ENCODE measurements at places on chromosomes 2 and 18.

DNA sequence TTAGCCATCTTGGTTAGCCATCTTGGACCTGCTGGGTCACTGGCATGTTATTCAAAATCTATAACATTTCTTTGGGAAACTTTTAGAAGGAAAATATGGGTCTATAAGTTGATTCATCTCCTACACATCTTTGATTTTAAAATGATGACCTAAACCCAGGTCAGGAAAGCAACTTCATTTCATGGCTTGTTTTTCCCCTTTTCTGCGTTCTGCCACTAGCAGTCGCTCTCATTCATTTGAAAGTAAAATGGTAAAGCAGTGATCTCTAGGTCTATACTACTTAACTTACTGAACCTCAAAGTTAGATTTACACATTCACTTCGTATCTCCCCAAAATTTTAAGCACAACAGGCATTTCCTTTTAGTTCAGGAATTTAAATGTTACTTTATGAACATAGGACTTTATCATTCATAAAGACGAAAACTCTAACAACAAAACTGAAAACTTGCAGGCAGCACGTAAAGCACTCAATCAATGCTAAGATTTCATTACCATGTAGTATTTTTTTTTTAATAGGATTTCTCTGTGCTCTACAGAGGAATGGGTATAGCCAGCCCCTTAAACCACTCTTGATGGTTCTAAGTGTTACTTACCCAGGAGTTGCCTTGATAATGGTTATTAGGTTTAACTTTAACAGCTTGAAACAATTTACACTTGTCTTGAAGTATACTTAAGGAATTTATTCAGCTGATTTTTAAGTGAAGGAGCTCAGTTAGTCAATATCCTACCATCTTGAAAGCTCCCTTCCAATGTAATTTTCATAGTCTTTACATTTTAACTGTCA is 62.5 kb downstream of the GORASP2 start:
- DNase-seq: no peak

- no peak for DNase-seq
Observed at GRCh38 chr2:168424112-168424951, 31.7 kb upstream of the CERS6 start.

- no peak for DNase-seq
Observed at GRCh38 chr2:61520261-61520660, 17.9 kb downstream of the XPO1 start.

DNA sequence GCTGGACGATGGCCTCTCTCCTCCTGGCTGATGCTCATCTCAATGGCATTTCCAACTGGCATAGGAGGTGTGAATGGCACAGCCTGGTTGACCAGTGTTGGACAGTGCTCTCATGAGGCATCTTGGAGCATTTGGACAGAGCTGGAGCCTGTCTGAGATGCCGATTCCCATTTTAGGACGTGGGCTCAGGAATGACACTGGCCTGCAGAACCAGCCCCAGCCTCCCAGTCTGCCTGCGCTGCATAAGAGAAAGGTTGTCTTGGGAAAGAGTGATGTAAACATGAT is 118.2 kb upstream of the COPS8 start:
- no peak for DNase-seq

Measured in left hindlimb (tissue), 1 donor.